Activated CD4-positive, alpha-beta T cell treated with anti-CD3 and anti-CD28 coated beads, Interleukin-2, amount 50 U/mL, for 24 hours (primary cell): ENCODE measurements at places on chromosomes 11 and 22.

DNA sequence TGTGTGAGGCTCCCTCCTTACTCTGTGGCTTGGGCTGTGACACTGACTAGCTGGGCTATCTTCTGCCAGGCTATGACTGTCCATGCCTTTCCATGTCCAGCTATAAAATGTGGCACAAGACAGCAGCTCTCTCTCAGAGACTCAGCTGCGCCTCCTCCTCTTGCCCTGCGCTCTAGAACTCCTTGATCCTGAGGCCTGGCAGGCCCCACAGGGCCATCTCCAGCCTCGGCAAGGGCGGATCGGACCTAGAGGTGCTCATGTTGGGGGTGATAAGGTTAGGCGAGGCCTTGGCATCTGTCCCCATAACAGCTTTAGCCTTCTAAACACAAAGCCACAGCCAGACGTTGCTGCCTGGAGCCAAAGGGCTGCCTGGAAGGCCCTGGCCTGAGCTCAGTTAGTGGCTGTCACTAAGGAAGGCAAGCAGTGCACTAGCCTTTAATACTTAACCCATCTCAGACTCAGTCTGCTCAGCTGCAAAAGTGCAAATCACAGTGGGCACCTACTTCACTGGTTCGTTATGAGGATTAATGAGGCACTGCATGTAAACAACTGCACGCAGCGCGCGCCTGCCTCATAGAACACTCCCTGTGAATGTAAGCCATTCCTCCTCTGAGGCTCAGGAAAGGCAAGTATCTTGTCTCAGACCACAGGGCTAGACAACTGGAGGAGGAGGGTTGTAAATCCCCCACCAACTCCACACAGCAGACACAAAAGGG is 1.2 kb downstream of the GUCD1 start:
- DNase-seq, result peak; percentile 9

GRCh38 chr11:62694455-62695167 is 5.3 kb upstream of the LRRN4CL start:
- peak; percentile 56 for DNase-seq

DNA sequence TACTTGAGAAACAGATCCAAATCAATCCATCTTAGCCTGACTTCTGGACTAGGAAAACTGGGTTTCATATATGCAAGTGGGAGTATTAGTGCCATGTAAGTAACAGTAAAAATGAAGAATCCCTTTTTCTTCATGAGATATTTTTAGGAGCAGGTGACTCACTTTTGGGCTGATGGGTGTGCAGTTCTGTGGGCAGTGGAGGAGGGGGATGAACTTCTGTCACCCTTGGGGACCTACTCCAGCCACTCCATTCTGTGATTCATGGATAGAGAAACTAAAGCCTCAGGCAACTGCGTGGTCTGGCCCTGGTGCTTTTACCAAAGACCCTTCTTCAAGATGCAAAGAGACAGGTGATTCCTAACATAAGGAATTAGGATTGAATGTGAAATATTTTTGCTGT is 208.6 kb upstream of the NARS2 start:
- no peak for DNase-seq

GRCh38 chr22:50529897-50530579 is at the start of gene TYMP:
TSS of gene TYMP (minus strand) at chr22:50530012. CDS start at chr22:50529709, 303 bp downstream.
- peak; percentile 60 for DNase-seq

GRCh38 chr11:126007238-126007637 is 55.4 kb downstream of the CDON start:
- no peak for DNase-seq

DNA sequence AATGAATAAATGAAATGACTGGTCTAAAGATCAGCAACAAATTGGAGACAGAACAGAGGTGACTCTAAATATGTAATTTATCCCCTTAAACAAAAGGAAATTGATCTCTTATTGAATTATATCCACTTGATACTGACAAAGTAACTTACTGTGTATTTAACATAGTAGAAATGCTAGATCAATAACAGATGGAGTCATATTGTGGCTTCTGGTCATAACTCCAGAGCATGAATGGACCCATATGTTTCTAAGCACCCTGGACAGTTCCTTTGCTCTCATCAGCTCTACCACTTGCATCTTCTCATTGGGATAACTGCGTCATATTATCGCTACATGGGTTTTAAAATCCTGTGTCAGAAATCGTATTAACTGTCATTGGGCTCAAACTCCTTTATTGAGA is 222.3 kb downstream of the ETS1 start:
- no peak for DNase-seq

DNA sequence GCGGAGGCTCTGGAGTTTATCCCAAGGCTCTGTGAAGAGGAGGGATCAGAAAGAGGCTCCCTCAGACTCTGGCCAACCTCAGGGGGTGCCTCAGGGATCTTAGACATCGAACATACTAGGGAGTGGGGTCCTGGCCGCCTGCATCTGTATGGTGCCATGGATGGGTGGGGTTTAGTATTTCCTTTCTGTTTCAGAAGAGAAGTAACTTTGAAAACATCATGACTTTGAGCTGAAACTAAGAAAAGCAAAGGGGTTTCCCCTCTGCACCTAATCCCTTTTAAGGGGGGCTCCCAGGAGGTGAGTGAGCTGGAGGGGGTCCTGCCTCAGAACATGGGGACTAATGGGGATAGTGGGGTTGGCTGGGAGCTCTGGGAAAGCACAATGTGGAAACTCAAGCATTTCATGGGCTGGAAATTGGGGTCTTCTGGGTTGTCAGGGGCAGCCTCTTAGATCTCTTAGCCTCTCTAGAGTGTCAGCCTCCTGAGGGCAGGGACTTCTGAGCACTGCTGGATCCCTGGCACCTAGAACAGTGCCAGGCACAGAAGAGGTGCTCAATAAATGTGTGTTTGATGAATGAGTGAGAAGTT is 11.8 kb upstream of the SSTR3 start:
- no peak for DNase-seq

- no peak for DNase-seq
Observed at GRCh38 chr11:73157101-73158010, 15.2 kb upstream of the FCHSD2 start.

GRCh38 chr22:48498526-48499331 is 1328.9 kb downstream of the BRD1 start:
- DNase-seq, result no peak

DNA sequence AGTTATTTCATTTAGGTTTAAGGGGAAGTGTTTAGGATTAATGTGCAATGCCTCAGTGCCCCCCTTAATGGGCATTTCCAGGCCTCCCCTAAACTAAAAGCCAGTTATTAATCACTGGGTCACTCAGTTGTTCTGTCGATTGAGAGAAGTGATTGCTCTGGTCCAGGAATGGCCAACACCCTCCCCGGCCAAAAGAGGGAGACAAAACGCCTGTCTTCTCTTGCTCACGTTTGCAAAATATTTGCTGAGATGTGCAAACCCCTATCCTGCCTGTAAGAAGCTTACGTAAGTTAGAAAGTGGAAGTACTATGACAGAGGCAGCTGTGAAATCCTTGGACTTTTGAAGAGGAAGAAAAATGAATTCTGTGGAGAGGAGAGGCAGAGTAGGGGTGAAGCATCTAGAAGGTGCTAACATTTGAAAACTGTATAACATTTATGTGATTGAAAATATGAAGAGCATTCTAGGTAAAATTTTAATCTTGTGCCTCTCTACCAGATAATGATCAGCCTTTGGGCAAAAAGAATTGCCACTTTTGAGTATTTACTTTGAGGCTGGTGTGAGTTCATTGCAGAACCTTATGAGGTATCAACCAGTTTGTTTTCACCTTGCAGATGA is 37.7 kb downstream of the NTM start:
- no peak for DNase-seq
